ENCODE measurements at places on chromosomes 5 and 9.

- DNase-seq = no peak
Measured at GRCh38 chr5:155353231-155353630, 339.7 kb downstream of the KIF4B start.

GRCh38 chr9:91037511-91038482 is 236.2 kb downstream of the SYK start:
- peak; percentile 91 for DNase-seq

GRCh38 chr5:22471154-22471553 is 382.0 kb downstream of the CDH12 start:
- no peak for DNase-seq

- no peak for DNase-seq
Measured at GRCh38 chr9:15484802-15485201, 26.0 kb downstream of the PSIP1 start.

- DNase-seq = no peak
Measured at GRCh38 chr5:141521244-141521781, 32.4 kb downstream of the PCDHGC5 start.

GRCh38 chr5:150144246-150144801 is 11.3 kb downstream of the PDGFRB start:
- DNase-seq = no peak

DNA sequence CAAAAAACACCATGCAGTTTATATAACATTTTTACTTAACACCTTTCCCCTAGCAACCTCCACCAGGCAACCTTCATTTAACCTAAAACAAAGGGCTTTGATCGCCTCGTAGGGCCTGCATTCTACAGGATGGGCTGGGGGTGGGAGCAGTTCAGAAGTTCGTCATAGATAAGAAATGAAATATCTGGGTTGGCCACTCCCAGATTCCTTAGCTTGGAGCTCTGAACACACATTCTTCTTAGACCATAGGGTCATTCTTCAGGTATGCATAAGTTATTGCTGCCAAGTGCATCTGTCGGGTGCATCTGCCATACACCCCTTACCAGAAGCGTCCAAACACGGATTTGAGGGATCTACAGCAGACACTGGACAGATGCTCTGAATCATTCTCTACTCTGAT is 4.3 kb upstream of the SLC22A5 start:
- DNase-seq = no peak

DNA sequence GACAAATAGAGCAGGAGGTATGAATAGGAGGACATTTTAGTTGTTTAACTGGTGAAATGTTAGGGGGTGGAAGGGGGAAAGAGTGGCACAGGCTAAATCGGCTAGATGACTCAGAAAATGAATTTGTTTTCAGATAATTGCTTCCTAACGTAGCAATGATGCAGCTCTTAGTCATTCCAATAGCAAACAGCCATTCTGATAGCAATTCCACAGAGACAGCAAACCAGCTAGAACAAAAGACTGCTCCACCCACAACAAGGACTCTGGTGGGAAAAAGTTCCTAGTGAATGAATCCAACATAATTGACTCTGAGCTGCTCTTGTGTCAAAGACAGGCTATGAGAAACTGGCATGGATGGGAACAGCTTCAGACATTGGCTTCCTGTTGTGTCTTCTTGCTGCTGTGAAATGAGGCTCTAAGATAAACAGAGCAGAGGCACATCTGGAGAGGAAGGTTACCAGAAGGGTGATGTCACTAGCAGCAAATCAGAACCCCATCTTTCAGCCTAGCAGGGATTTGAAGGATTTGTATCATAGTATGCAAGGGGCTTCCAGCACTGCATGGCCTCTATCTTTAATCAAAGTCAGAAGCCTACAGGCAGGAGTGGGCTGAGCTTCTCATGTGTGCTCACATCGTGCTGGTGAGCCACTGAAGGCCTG is 28.1 kb upstream of the F2RL1 start:
- DNase-seq = no peak

DNA sequence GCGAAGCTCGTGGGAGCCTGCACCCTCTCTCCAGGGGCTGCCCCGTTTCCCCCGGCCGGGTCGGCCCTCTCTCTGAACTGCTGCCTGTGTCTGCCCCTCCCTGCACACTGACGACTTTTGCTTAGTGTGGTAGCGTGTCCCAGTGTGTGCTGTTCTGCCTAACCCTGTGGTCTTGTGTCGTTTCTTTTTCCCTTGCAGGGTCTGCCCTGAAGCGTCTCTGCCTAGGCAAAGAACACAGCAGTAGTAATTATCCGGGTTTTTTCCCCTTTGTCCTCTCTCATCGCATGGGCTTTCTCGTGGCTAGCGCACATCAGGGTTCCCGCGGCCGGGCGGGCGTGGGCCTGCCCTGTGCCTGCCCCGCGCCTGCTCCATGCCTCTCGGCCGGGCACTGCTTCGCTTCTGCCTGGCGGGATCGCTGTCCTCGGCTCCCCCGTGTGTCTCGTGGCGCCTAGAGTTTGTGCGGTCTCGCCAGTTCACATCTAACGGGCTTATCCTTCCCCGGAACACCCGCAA is 122.7 kb downstream of the WNK2 start:
- no peak for DNase-seq

DNA sequence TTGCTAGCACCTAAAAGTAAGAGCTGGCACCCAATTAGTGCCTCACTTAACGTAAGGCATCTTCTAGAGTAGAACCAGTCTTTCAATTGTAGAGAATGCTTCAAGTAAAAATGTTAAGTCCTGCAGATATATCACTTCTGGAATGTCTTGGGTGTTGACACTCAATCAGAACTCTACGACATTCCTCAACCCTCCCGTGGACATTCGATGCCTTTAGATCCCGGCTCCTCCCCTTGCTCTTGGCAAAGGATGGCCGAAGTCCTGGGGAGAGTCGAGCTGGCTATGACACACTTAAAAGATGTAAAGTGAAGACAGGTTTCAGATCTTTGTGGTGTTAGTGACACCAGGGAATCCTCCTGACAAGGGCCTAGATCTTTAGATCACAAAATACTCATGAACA is 87.5 kb upstream of the ERCC6L2 start:
- DNase-seq = no peak

- peak; percentile 79 for DNase-seq
Measured at GRCh38 chr9:77514886-77515711, 133.0 kb downstream of the GNA14 start.

DNA sequence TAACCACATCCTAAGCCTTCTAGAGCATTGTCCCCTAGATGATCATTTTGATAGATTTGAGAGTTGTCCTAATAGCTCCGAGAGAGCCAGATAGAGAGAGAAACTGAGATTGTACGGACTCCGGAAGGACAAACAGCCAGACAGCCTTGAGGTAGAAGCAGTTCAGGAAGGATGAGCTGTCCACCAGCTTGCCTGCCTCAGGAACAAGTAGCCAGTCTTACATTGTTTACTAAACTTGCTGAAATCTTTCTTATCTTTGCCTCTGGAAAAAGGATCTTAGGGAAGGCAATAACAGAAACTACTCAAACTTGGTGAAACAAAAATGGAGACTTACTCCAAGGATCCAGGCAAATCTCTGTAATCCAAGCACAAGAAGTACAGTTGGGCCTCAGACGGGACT is 39.0 kb upstream of the SAP30L start:
- no peak for DNase-seq

GRCh38 chr5:150340614-150341255 is 16.8 kb upstream of the TCOF1 start:
- no peak for DNase-seq

- DNase-seq = no peak
Measured at GRCh38 chr5:98468188-98468869, 305.1 kb upstream of the RGMB start.

DNA sequence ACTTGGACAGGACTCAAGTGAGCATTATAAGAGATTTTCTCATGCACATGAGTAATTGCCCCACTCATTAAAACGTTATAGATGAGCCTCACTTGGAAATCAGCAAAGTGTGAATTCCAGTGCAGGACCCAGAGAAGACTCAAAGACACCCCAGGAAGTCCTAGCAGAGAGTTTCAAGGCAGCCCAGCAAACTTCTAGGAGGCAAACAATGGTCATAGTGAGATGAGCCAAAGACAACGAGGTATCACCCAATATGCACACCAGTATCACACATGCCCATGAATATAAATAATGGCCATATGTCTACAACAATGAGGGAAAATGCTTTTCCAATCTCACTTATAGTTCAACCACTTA is 245.9 kb downstream of the ACTL7B start:
- DNase-seq = no peak

- DNase-seq = no peak
Measured at GRCh38 chr9:106921341-106921899, 58.5 kb downstream of the ZNF462 start.

DNA sequence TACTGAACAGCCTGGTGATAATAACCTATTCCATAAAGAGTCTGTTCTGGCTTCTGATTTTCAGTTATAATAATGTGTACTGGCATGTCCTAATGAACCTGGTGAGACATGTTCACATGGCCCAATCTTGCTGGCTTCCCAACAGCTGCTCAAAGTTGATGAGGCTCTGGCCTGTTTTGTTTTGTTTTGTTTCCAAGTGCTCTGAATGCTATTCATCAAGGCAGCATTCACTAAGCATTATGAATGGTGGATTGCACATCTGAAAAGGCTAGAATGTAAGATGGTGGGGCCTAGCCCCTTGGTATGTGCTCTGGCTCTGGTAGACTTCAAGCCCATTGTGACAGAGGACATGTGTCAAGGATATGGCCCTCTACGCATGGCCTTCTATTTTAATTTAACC is 388.5 kb downstream of the PSAT1 start:
- DNase-seq = no peak

- no peak for DNase-seq
Measured at GRCh38 chr5:77358255-77359205, 133.6 kb downstream of the WDR41 start.
